ENCODE measurements at places on chromosomes 2 and 18. TPM values are rescaled to one million over a fixed set of nuclear protein-coding genes. Genes with fewer than 3 reads are reported as not detected.

- no peak for DNase-seq
These were observed 93.1 kb downstream of the TCF4 start for GRCh38 chr18:55494899-55495298.

GRCh38 chr2:128594953-128595677 is 276.4 kb upstream of the HS6ST1 start:
- DNase-seq, result peak; percentile 77

Gene TMEM37
- total RNA-seq, result 23.7 TPM

Gene IRS1
- total RNA-seq, result 8.7 TPM

GRCh38 chr2:66522611-66523376 is 87.9 kb downstream of the MEIS1 start:
- DNase-seq, result peak; percentile 55

Gene NGEF
- total RNA-seq, result 14.4 TPM

DNA sequence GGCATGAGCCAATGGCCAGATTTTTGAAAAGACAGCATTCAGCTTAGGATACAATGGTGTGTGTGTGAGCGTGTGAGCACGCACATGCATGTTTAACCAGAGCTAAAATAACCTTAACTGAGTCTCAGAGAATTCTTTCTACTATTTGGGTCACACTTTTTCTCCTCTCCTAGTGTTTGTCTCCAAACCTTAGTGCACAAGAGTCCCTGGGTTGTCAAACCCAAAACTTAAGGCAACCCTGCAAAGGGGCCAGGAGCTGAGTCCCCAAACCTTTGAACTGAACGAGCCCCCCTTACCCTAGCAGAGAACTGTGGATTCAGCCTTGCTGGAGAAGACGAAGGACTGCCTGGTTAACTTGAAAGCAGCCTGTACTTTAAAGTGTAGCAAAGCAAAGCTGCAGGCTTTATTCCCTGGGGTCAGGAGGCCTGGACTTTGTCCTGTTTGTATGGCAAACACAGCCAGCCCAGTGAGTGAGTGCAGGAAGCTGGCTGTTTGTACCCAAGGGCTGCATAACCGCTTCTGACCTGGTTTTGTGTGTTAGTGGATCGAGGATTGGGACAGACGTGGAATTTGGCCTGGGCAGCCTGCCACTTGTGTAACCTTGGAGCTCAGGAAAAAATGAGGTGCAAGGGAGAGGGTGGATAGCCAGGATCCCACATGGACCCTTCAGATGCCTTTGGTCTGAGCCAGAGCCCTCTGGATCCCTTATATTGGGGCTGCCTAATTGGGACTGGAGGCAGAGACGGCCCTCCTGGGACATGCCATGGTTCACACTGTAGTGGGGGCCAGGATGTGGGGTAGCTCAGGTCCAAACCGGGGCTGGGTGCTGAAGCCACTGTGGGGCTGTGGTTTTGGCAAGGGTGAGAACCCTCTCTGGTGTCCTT is 6.4 kb upstream of the PSMD1 start:
- peak; percentile 100 for DNase-seq

DNA sequence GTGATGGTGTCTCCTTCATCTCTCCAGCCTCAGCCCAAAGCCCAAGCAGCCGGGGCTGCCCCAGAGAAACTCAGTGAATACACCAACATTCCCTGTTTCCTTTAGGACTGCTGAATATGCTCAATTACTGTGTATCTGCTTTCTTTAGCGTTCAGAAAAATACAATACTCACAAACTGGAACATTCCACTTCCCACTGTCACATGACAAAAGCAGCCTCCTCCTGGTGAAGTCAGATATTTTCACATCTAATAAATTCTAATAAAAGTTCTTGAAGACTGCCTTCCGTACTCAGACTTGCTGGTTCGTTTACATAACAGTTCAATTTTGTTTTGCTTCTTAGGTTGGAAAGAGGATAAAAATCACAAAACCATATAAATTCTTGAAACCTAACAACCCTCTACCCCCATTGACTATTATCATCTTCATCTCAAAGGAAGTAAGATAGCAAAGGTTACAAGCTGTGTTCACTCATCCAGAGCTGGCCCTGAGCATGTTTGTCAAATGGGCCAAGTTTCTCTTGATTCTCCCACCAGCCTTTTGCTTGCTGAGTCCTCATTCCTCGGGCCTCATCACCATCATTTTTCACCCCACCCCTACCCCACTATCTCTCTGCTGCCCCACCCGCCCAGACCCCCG is 190.8 kb upstream of the HNRNPA3 start:
- no peak for DNase-seq

Gene ALLC
- total RNA-seq, result 0.11 TPM

Gene HES6
- 59.0 TPM for total RNA-seq

Gene RETSAT
- 17.2 TPM for total RNA-seq
